ENCODE measurements at places on chromosomes 16 and 17.

DNA sequence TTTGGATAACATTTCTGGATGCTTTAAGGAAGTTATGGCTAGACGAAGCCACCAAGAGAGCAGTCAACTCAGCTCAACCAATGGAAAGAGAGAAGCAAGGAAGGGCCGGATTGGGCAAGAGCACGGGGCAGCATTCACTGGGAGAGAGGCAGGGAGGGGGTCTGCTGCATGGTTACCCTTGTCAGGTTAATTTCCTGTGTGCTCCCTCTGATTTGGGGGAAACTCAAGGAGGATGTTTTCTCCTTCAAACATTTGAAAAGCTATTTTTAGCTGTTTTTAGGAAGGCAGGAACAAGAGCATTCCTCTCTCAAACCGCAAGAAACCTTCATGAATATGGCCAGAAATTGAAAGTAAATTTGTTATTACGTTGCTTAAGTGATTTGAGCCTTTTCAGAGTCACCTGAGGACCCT lies 118.5 kb upstream of the ZFHX3 start:
- no peak for DNase-seq

DNA sequence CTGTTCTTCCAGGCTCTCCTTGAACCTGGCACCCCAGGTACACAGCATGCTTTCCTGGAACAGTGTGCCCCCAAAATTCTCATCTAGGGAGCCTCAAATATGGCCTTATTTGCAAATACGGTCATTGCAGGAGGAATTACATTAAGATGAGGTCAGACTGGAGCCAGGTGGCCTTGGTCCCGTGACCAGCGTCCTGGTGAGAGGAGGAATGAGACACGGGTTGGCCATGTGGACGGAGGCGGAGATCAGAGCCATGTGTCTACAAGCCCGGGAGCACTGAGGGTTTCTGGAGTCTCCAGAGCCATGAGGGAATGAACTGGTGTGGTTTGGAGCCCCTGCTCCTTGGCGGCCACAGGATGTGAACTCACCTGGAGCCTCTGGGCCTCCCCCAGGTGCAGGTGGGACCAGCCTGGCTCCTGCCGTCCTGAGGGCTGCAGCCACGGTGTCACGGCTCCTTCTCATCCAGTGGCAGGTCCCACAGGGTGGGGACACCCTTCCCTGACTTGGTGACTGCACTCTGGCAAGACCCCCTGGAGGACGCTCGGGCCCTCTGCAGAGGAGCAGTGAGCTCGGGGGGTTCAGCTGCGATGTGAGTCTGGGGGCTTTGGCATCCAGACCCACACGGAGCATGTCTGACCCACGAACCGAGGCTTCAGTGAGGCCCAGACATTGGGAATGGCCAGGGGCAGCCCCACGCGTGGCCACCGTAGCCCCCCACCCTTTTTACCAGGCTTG lies 21.8 kb upstream of the GNG13 start:
- DNase-seq = no peak

DNA sequence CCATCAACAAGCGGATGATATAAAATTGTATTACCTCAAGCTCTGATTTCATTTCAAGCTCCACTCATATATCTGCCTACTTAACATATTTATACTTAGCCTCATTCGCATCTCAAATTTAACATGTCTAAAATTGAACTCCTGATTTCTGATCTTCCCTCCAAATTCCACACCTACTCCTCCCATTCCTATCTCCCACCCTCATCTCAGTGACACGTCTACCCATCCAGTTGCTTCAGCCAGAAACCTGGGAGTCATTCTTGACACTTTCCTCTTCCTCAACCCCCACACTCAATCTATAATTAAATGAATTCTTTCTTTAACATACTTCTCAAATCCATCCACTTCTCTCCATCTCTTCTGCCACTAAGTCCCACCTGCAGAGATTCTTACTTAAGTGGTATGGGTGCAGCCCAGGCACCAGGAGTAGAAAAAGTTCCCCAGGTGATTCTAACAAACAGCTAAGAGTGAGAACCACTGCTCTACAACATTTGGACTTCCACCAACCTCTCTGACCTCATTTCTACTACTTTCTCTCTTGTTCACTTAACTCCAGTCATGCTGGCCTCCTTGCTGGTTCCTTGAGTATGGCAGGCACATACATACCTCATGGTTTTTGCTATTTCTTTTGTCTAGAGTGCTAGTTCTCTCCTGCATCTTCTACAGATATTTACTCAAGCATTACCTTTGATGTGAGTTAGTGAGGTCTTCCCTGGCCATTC lies 18.1 kb downstream of the SPOP start:
- DNase-seq = no peak

GRCh38 chr17:73536700-73537605 lies 107.3 kb downstream of the SDK2 start:
- no peak for DNase-seq

- no peak for DNase-seq
These were observed 65.0 kb downstream of the HS3ST2 start for GRCh38 chr16:22878955-22879354.

DNA sequence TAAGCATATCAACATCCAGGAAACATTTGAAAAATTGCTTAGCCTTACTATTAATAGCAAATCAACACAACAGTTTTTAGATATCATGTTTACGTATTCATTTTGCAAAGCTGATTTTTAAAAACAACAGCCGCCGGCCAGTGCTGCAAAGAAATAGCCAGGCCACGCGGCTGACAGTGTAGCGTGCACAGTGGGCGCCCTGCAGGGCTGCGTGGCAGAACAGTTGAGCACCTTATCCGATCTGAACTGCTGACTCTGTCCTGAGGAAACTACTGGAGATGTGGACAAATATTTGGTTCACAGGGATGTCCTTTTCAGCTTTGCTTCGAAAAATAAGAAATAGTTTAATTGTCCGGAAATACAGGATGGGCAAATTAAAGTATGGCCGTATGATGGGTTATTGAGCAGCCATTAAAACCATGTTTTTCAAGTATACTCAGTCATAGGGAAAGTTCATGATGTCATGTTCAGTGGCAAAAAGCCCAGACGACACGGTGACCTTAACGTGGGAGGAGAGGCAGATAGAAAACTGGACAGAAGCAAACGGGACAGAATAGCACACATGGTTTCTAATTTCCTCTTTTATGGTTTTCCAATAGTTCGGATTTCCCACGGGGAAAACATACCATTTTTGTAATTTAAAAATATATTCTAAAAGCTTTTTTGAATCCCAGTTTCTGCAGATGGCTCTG lies 52.4 kb upstream of the ENDOV start:
- peak; percentile 19 for DNase-seq

GRCh38 chr16:10876315-10876714 lies 687 bp upstream of the CIITA start:
- DNase-seq = no peak

DNA sequence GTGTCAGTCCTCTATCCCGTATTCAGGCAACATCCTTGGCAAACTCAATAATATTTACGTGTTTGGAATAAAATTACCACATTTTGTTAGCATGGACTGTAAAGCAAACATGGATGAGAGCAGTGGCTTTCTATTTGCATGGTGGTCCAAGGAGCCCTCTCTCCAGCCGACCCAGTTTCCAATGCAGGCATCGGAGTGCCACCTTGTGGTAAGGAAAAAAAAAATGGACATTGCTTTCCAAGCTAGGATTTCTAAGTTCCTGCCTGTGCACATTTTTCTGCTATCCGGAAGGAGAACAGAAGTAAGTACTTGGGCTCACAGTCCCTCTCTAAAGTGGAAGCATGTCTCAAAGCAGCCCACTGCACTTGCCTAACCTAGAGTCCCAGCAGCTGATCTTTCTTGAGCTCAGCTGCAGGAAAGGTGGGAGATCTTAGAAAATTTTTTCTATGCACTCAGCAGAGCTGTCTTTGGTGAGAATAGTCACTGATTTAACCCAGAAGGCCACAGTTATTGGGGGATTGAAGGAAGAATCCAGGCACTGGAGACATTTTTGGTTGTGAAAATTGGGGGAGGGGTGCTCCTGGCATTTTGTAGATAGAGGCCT lies 46.0 kb upstream of the ERCC4 start:
- DNase-seq = peak; percentile 7

GRCh38 chr17:8122924-8123694 lies 797 bp downstream of the HES7 start:
- peak; percentile 15 for DNase-seq

- no peak for DNase-seq
These were observed 29.2 kb downstream of the CCDC40 start for GRCh38 chr17:80065478-80066170.

- DNase-seq = no peak
These were observed 608 bp upstream of the COX10 start for GRCh38 chr17:14068542-14069250.

DNA sequence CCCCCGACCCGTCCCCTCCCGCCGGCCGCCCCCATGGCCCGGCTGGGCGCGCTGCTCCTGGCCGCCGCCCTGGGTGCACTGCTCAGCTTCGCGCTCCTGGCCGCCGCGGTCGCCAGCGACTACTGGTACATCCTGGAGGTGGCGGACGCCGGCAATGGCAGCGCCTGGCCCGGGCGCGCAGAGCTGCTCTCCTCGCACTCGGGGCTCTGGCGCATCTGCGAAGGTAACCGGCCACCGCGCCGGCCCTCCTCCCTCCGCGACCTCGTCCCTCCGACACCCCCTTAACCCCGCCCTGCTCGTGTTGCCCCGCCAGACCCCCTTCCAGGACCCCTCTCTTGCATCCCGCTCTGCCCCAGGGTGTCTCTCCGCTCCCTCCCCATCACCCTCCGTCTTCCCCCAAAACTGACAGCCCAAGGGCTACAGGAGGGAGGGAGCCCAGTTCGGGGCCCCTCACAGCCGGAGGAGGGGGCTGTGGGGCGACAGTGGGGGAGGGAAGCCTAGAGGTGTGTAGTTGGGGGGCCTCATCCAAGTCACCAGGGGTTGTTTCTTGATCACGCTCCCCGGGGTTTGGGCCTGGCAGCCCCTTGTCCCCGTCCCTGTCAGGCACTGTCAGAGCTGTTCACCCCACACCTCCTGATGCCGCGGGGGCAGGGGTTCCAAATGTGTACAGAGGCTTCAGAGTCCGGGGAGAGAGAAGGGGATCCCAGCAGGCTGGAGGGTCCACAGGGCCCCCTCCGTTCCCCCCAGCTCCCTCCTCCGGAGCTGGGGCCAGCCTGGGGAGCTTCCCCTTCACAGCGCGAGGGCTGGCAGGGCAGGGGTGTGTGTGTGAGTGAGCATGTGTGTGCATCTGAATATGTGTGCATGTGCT lies 794 bp downstream of the TMEM235 start:
- no peak for DNase-seq

DNA sequence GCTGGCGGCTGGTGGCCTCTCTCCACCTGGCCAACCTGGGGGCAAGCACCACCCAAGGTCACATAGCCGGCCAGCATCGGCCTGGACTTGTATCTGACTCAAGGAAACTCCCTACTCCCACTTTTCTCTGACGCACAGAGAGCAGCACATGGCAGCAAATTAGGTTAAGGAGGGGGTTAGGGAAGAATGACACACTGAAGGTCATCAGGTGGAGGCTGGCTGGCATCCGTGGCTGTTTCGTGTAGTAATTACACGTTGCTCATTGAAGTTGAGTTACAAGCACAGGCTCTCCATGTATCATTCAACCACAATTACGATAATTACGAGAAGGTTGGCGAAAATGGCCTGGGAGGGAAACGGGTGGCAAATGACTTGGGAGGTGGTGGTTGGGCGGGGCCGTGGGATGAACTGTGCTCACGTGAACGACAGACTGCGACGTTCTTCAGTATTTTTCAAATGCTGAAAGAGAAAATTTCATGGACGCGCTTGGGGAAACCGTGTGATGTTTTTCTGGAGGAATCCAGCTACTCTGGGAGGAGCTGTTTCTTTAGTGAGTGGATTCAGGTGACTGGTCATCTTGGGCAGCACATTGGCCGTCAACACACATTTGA lies 4.0 kb upstream of the METRNL start:
- no peak for DNase-seq

DNA sequence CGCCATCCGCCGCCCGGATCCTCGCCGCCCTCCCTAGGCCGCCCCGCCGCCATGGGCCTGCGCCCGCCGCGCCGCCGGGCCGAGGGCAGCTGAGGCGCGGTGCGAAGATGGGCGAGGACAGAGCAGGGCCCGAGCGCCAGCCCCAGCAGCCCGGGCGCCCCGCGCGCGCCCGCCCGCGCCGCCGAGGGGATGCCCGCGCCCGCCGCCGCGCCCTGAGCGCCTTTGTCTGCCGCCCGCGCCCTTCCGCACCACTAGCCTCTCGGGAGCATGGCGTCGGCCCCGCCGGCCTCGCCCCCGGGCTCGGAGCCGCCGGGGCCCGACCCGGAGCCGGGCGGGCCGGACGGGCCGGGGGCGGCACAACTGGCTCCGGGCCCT lies 278 bp downstream of the RAB11FIP3 start:
- DNase-seq = no peak

DNA sequence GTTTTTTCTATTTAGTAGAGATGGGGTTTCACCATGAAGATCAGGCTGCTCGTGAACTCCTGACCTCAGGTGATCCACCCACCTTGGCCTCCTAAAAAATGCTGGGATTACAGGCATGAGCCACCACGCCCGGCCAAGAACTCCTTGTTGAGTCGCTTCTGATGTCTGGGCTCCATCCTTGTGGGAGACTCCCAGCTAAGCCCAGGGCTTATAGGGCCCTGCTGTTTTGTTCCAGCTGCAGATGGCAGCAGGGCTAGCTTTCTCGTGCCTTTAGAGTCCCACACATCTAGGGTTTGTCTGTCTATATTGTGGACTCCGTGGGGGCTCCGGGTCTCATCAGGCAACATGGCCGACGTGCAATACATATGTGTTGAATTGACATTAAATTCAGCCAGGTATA lies 39.3 kb upstream of the MED9 start:
- DNase-seq = no peak

All from right lung (tissue), 10 donors.